HL-60 (cell line): ENCODE measurements at places on chromosomes 1 and 21.

DNA sequence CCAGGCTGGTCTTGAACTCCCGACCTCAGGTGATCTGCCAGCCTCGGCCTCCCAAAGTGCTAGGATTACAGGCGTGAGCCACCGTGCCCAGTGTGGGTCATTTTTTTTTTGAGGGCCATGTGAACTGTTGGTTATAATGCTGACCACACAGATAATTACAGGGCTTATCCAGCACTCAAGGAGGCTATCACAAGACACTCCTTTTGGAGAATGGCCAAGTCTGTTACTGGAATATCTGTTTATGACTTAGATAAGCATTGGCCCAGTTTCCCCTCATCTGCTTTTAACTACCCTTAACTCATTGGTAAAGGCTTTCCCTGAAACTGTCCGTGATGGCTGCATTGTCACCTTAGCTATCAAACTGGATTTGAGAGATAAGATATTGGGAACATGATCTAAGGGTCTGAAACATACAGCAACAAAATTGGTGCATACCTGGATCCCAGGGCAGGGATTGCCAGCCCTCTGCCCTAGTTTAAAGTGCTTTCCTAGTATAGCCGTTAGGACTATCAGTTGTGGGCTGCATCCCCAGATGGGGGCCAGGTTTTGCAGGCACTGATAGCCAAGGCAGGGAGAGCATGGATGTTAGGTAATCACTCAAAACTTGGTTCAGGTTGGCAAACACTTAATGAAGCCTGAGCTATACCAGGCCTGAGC, 15.6 kb downstream of the SZT2 start:
- no peak for DNase-seq

DNA sequence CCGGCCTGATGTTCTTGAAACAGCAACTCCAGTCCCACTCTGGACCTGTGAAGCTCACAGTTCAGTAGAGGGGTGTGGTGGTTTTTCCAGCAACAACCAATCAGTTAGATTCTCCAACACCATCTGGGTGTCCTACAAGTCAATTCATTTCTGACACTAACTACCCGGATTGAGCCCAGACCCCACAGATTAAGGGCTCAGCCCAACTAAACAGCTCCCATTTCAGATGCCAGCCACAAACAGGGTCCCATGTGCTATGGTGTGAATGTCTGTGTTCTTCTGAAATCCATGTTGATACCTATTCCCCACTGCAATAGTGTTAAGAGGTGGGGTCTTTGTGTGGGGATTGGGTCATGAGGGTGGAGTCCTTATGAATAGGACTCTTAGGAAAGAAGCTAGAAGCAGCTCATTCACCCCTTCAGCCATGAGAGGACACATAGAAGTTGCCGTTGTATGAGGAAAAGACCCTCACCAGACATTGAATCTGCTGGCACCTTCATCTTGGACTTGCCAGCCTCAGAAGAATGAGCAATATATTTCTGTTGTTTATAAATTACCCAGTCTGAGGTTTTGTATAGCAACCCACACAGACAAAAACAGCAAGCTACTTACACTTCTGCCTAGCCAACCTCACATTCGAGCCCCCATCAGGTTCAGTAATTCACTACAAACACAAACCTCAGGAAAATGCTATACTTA, 53.6 kb downstream of the IRF2BP2 start:
- DNase-seq: no peak

GRCh38 chr1:106817575-106817974, 238.9 kb upstream of the PRMT6 start:
- no peak for DNase-seq

- DNase-seq: no peak
Measured at GRCh38 chr1:9732123-9732971, 80.8 kb downstream of the PIK3CD start.

DNA sequence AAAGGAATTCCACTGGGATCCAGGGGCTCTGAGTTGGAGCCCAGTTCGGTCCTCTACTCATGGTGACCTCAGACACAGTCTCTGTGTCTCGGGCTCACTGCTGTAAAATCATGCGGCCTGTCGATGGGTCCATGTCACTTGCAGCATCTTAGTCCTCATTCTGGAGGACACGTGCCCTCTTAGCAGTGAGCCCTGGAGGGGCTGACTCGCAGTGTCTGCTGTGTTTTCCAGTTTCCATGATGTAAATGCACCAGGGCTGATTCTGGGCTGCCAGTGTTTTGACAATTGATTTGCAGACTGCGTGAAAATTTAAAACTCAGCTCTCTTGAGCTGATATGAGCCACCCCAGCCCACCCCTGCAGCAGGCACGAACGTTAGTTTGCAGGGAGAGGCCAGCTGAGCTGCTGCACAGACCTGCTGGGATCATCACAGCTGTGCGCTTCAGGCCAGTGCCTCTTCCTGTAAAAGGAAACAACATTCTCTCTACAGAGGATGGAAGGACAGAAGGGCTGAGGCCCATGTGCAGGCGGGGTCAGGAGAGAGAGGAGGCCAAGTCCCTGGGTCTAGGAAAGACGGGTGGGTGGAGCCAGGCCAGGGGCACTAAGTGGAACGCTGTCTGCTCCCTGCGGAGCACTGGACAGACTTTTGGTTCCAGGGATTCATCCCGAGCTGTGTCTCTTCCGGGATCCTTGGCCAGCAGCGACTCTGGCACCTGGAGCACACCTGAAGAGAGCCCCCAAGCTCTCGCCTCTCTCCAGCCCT, 42.6 kb downstream of the RSPH1 start:
- DNase-seq: no peak

- DNase-seq: no peak
Measured at GRCh38 chr1:202319381-202320080, 22.2 kb downstream of the UBE2T start.
